Activated CD4-positive, alpha-beta memory T cell treated with anti-CD3 and anti-CD28 coated beads for 36 hours (primary cell): ENCODE measurements at places on chromosomes 13 and 19.

GRCh38 chr19:7665076-7665475 is 3.8 kb upstream of the RETN start:
- no peak for DNase-seq

DNA sequence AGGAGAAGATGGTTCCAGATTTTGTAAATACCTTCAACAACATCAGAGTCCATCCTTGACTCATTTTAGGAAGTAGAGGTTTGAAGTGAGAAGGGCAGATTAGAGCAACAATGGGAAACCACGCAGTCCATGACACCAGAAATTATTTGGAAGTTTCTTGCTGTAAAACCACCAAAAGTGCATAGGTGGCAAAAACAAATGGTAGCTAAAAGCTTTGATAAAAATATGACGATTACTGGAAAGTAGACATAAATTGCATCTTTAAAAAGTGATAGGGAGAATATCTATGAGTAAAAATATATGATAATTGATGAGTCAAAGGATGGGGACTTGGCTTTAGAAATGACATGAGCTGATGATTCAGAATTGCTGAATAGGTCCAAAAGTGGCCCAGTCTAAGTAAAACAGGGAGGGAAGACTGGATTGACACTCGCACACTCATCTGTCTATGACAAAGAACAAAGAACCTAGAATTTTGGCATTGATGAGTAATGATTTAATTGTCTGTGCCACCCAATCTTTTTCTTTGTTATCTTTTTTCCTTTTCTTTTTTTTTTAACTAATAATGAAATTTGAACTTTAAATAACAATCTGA is 472.2 kb downstream of the MYO16 start:
- DNase-seq: no peak

DNA sequence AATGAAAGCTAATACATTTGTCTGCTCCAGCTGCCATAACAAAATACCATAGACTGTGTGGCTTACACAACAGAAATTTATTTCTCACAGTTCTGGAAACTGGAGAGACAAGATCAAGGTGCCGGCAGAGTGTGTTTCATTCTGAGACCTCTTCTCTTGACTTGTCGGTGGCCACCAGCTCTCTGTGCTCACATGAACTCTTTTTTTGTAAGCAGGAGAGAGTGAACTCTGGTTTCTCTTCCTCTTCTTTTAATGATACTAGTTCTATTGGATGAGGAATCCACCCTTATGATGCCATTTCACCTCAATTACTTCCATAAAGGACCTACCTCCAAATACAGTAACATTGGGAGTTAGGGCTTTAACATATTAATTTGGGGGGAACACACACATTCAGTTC is 11.7 kb downstream of the KCTD12 start:
- no peak for DNase-seq

GRCh38 chr13:114035583-114036531 is 62.0 kb upstream of the C13orf46 start:
- no peak for DNase-seq

DNA sequence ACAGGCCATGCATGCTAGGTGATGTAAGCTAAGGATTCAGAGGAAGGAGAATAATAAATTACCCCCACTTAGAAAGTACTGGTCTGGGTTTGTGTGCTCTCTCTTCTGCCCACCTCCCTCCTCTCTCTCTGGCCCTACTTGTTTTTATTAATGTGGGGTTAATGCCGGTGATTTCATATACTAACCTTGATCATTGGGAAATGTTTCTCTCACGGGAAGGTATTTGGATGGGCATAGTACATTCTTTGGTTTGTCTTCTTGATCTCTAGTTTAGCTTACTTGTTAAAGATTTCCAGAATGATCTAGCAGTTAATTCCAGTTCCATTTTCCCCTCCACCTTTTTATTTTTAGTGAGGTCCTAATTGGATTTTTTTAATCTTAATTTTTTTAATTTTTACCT is 24.6 kb downstream of the ARHGAP35 start:
- no peak for DNase-seq

GRCh38 chr13:44734201-44734707 is 158.1 kb upstream of the TSC22D1 start:
- DNase-seq: no peak

GRCh38 chr13:99516153-99516929 is 15.1 kb downstream of the TM9SF2 start:
- DNase-seq: no peak

- no peak for DNase-seq
Measured at GRCh38 chr19:1000591-1001537, 645 bp downstream of the GRIN3B start.

- DNase-seq: no peak
Measured at GRCh38 chr13:65679240-65679639, 1550.9 kb downstream of the PCDH9 start.
